ENCODE measurements at places on chromosomes 16 and 17.

- DNase-seq, result no peak
Observed at GRCh38 chr16:31190061-31190460, 10.1 kb downstream of the FUS start.

GRCh38 chr17:49958723-49959122 lies 10.3 kb upstream of the DLX4 start:
- DNase-seq, result no peak

DNA sequence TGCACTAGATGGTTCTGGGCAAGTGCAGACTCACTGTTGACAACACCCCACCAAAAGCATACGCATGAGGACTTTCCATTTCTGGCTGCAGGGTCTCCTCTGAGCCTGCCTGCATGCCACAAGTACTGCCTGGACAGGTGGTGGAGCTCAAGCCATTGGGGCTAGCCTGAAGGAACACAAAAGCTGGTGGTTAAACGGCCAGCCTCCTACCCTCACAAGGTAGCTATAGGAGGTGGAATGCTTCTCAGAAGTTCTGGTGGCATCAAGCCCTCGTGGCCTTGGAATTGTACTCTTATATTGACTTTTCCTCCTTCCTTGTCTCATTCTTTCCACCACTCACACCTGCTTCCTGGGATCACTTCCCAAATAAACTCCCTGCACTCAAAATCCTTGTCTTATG lies 56.6 kb upstream of the BCAR1 start:
- DNase-seq, result no peak

GRCh38 chr16:88526906-88527185 lies 43.4 kb upstream of the ZC3H18 start:
- no peak for DNase-seq

DNA sequence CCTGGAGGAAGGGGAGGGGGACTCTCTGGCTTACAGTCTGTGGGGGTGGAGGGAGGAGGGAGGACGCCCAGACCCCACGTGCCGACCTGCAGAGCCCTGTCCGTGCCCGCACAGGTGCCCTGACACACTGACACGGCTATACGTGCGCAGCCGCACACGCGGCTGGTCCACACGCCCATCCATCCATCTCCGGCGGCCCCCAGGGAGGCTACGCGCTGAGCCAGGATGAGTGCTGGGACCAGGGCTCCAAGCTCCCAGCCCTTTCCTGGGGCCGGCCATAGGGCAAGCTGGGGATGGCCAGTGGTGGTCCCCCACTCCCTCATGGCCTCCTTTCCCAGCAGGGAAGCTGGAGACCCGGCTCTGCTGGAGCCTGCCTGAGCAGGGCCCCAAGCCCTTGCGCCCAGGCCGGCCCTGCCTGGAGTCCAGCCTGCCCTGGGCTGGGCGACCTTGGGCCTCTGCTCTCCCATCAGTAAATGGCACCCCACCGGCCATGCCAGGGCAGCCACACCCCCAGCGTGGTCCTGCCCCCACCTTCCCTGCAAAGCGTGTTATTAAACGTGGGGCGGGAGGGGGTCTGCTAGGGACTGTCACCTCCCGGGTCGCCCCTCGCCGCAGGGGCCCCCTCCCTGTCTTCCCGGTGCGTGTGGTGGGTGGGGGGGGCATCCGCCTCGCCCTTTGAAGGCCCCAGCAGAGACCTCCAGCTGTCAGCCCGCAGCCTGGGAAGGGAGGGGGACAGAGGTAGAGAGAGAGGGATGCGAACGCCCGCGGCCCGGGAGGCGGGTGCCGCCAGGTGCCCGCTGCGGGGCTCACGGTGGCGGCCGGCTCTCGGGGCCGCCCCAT lies 863 bp downstream of the CASKIN1 start:
- no peak for DNase-seq

DNA sequence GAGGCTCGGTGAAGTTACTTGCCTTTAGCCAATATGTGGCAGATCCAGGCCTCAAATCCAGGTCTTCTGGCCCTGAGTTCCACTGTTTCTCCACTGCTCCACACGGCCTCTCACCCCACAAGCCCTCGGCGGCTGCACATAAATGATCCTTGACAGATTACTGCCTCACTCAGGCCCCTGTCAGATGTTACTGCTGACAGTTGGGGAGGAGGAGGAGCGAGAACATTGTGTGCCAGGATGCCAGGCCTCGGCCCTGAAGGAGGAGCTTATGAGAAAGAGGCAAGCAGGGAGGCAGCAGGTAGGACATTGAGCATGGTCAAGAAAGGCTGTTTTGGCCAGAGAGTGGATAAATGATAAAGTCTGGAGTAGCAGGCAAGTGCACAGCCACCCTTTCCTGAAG lies 88.6 kb downstream of the RAB11FIP4 start:
- no peak for DNase-seq

DNA sequence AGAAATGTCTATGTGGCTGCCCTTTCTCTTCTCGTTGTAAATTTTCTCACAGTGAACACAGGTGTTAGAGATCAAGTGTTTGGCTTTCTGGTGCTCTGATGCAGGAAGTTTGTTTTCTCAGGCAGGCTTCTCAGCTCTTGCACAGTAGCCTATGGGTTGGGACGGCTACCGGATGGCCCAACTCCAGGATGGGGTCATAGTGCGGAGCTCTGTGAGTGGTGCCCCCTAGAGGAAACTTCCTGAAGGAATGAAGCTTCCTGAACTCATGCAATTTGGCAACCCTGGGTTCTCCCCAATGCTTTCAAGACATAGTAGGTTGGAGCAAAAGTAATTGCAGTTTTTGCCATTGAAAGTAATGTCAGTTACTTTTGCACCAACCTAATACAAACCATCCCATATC lies 407.5 kb upstream of the HSBP1 start:
- DNase-seq, result no peak

- no peak for DNase-seq
Observed at GRCh38 chr17:57906910-57907309, 48.3 kb downstream of the CUEDC1 start.

- DNase-seq, result peak; percentile 88
Observed at GRCh38 chr16:57115514-57116182, 23.3 kb downstream of the CPNE2 start.

GRCh38 chr16:68345351-68345810 lies 34.6 kb downstream of the PRMT7 start:
- DNase-seq, result no peak

DNA sequence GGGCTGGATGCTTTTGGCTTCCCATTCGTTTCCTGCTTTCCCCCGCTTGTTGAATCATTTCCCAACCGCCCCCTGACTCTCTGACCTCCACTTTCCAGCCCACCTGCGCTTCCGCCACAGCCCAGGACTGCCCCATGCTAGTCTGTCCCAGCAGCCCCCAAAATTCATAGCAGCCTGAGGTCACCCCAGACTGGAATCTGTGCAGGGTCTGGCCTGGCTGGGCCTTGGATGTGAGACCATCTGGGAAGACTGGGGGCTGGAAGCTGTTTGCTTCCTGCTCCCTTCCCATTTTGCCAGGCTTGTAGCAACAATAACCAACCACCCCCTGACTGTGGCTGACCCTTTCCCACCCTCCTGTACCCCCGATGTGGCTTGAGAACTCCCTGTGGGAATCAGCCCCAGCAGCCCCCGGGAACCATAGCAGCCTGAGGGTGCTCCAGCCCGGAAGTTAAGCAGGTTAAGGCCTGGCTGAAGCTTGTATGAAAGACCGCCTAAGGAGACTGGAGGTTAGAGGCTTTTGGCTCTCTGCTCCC lies 2290.8 kb downstream of the TP53TG3F start:
- DNase-seq, result no peak

DNA sequence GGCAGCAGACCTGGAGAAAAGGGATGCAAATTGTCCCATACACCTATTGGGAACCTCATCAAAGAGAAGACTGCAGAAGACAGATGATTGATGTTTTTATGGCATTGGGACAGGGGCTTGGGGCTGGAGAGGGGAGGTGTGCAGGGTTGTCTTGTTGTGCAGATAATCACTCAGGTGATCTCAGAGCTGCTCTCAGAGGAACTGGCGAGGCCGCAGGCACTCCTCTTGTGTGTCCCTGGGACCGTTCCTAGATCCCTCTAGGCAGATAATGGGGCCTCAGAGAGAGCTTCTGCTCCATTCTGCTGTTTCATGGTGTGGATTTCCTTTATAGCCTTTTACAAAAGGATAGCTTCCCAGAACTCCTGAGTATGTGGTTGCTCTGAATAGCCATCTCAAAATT lies 1.6 kb downstream of the RNF213 start:
- DNase-seq, result no peak

- DNase-seq, result no peak
Observed at GRCh38 chr16:12067714-12068401, 91.3 kb downstream of the SNX29 start.

GRCh38 chr17:48626245-48627117 lies at the start of gene HOXB9:
TSS of gene HOXB9 (minus strand) at chr17:48626358. CDS start at chr17:48626269, 89 bp downstream.
- DNase-seq, result no peak

GRCh38 chr17:37212179-37212578 lies 163.6 kb upstream of the C17orf78 start:
- DNase-seq, result no peak

DNA sequence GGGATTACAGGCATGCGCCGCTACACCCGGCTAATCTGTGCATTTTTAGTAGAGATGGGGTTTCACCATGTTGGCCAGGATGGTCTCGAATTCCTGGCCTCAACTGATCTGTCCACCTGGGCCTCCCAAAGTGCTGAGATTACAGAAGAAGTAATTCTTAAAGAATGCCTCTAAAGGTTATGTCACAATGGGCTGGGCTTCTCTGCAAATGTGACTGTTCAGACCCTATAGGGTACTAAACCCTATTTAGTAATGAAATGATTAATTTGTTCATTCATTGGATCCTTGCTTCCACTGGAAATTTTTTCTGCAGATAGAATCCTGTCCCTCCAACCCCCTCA lies 108.8 kb upstream of the CORO6 start:
- no peak for DNase-seq

DNA sequence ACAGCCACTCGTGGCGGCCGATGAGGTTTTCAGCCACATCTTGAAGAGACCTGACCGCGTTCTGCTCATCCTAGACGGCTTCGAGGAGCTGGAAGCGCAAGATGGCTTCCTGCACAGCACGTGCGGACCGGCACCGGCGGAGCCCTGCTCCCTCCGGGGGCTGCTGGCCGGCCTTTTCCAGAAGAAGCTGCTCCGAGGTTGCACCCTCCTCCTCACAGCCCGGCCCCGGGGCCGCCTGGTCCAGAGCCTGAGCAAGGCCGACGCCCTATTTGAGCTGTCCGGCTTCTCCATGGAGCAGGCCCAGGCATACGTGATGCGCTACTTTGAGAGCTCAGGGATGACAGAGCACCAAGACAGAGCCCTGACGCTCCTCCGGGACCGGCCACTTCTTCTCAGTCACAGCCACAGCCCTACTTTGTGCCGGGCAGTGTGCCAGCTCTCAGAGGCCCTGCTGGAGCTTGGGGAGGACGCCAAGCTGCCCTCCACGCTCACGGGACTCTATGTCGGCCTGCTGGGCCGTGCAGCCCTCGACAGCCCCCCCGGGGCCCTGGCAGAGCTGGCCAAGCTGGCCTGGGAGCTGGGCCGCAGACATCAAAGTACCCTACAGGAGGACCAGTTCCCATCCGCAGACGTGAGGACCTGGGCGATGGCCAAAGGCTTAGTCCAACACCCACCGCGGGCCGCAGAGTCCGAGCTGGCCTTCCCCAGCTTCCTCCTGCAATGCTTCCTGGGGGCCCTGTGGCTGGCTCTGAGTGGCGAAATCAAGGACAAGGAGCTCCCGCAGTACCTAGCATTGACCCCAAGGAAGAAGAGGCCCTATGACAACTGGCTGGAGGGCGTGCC lies 30.1 kb downstream of the CIITA start:
- DNase-seq, result no peak

GRCh38 chr17:29596811-29597210 lies 3.9 kb downstream of the ANKRD13B start:
- no peak for DNase-seq

DNA sequence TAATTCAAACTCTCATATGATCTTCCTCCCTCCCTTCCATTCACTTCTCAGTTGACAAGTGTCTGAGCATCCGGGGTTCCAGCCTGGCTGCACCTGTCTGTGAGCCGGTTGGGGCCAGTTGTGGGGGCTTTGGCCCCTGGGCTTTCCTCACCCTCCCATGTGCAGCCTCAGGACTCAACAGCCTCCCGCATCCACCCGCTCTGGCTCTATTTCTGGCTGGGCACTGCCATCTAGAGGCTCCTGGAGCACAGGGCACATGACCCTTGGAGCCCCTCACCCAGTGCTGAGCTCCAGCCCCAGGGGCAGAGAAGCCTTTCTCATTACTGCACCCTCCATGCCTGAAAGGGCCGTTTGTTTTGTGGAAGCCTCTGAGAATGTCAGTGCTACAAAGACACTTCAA lies 43.3 kb downstream of the HAPSTR1 start:
- no peak for DNase-seq

DNA sequence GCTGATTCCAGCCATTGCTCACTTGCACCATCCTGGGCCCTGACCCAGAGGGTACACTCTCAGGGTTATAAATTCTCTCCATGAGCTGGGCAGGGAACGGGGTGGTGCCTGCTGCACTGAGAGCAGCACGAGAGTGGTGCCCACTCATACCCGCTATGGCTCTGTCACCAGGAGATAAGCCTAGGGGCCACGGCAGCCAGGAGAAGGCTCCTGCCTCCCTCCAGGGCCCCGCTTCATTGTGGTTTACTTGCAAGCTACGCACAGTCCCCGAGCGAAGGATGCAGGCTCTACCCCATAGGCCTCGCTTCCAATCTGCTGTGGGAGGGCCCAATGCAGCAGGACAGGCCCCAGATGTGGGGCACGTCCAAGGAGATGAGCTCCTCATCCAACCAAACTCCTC lies 48.5 kb downstream of the VAC14 start:
- DNase-seq, result no peak

- DNase-seq, result no peak
Observed at GRCh38 chr17:55421179-55421934, at the start of gene MMD. TSS of gene MMD (minus strand) at chr17:55421835. CDS start at chr17:55421695, 140 bp downstream.

DNA sequence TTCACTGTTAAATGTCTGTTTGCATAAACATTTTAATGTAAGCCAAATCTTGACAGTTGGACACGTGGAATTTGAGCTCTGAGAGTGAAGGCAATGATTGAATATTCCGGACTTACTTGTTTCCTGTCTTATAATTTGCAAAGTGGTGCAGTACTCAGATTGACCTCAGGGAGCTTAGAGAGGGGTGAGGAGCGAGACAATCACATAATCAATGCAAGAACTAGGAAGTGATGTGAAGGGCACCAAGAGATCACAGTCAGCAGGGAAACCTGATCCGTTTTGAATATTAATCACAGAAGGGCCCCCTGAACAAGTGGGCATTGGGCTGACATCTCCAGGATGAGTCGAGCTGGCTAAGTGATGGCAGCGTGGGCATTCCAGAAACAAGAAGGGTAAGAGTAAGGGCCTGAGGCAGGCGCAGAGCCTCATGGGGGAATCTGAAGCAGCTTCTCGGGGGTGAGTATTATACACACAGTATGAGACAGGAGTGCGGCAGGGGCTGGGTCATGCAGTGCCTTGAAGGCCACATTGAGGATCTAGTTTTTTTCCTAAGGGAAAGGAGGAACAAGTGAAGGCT lies 26.1 kb downstream of the TEX2 start:
- no peak for DNase-seq

DNA sequence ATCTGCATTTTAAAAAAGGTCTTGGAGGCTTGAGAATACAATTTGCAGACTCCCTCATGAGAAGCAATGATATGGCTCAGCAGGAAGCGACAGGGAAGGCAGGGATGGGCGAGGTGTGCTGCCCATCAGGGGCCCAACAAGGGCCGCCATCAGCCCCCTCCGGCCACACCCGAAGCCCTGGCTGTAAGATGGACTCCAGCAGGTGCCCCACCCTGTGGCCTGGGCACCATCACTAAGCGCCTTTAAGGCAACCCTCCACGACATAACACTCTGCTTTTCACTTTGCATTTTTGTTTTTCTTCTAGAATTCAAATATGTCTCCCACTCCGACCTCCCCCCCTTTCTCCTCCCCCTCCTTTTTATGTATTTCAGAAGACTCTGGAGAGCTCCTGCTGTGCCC lies 52.2 kb upstream of the RCVRN start:
- DNase-seq, result no peak

GRCh38 chr16:78446486-78446885 lies 347.0 kb downstream of the WWOX start:
- no peak for DNase-seq

All from nucleus accumbens (tissue), 56 donors.